ENCODE measurements at places on chromosomes 13 and 19.

GRCh38 chr13:46404733-46405100 is 17.7 kb upstream of the RUBCNL start:
- no peak for DNase-seq

DNA sequence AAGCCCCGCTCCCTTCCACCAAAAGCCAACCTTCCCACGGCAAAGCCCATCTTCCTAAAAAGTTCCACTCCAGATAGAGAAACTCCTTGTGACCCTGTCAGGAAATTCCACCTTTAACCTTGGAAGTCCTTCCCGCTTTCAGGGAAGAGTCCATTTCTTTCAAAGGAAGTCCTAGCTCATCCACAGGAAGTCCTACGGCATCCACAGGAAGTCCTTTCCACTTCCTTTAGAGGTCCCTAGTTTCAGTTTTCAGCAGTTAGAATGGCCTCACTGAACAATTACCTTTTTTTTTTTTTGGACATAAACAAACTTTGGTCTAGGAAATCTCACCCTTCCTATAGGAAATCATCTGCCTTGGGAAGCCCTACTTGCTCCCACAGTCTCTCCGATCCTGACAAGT is 31.7 kb downstream of the TRPM4 start:
- DNase-seq: no peak

DNA sequence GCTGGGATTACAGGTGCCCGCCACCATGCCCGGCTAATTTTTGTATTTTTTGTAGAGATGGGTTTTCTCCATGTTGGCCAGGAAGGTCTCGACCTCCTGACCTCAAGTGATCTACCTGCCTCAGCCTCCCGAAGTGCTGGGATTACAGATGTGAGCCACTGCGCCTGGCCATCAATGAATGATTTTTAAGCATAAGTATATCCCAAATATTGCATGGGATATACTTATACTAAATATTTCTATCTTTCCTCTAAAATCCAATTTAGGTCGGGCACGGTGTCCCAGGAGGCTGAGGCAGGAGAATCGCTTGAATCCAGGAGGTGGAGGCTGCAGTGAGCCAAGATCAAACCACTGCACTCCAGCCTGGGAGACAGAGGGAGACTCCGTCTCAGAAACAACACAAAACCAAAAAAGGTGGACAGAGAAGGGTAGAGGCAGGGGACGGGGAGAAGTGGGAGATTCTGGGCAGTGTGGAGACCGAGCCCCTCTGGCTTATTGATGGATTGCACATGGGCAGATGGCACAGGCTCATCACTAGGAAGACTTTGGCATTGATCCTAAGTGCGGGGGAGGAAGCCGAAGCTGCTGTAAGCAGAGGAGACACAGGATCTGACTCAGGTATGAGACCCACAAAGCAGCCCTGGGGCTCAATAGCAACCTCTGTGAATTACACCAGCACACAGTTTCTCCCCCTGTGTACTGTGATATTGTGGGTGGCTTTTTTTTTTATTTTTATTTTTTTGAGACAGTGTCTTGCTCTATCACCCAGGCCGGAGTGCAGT is 13.5 kb downstream of the ARRDC5 start:
- DNase-seq: no peak

DNA sequence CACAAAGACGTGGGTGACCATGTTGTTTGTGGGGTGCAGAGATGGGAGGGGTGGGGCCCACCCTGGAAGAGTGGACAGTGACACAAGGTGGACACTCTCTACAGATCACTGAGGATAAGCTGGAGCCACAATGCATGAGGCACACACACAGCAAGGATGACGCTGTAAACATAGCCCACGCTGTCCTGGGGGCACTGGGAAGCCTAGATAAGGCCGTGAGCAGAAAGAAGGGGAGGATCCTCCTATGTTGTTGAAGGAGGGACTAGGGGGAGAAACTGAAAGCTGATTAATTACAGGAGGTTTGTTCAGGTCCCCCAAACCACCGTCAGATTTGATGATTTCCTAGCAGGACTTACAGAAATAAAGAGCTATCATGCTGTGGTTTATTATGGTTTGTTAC is 5.6 kb downstream of the KLK2 start:
- DNase-seq: no peak

DNA sequence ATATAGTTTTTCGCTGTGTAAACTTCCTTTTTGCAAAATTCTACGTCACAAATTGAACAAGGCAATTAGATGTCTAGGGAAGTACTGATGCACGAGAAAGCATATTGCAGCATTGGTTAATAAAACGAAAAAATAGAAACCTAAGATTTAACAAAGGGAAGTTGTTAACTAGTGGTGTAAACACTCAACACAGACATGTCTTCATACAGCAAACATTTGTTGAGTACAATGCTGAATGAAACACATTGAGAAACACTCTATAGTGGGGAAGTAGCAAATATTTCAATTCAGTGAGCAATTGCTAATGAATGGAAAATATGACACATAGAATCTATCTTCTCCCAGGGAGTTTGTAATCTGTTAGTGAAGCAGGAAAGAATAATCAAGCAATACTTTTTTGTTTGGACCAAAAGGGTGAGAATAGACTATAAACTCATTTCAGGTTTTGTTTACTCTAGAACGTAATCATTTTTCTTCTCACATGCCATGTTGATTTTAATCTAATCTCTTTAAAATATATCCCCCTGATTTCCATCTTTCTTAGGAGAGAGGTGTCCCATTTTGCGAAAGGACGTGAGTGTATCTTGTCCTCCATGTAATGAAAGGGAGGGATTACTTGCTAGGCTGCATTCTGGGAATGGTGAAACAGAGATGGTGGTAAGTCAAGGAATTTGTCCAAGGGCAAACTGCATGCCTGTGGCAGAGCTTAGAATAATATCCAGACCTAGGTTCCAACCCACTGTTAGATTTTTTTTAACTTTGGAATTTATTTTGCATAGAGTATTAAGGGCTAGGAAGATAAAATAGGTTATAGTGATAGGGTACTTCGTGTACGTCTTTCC is 1.7 kb upstream of the ANKRD10 start:
- DNase-seq: no peak

- no peak for DNase-seq
These were observed 1.6 kb downstream of the MEX3D start for GRCh38 chr19:1566392-1567115.

Measured in stimulated activated CD8-positive, alpha-beta memory T cell treated with anti-CD3 and anti-CD28 coated beads, Interleukin-2, amount 100 ng/mL, for 1 hour (primary cell).